Stimulated activated CD4-positive, alpha-beta T cell treated with anti-CD3 and anti-CD28 coated beads, Interleukin-15, amount 100 ng/mL, for 1 hour (primary cell): ENCODE measurements at places on chromosomes 5 and 9.

- DNase-seq = no peak
Measured at GRCh38 chr5:66805514-66806430, 209.6 kb downstream of the MAST4 start.

DNA sequence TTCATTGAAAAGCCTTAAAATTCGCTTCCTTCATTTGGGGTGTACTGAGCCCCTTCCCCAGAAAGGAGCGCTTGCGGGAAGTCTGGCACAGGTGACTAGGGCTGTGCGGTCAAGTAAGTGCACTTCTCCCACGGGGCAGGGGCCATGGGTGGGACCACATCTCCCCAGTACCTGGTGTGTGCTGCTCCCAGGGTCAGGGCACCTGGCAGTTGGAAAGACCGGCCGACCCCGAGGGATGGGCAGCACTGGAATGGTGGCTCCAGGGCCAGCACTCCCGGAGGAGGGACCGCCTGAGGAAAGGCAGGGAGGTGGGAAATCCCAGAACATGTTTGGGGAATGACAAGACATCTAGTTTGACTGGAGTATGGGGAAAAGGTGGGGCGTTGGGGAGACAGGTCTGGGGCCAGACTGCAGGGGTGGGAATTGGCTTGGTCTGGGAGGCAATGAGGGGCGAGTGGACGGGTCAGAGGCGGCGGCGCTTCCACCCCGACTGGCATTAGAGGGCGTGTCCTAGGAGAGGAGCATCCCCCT, 727 bp upstream of the GLIPR2 start:
- no peak for DNase-seq

GRCh38 chr9:75452512-75452911, 364.2 kb downstream of the OSTF1 start:
- DNase-seq = no peak

DNA sequence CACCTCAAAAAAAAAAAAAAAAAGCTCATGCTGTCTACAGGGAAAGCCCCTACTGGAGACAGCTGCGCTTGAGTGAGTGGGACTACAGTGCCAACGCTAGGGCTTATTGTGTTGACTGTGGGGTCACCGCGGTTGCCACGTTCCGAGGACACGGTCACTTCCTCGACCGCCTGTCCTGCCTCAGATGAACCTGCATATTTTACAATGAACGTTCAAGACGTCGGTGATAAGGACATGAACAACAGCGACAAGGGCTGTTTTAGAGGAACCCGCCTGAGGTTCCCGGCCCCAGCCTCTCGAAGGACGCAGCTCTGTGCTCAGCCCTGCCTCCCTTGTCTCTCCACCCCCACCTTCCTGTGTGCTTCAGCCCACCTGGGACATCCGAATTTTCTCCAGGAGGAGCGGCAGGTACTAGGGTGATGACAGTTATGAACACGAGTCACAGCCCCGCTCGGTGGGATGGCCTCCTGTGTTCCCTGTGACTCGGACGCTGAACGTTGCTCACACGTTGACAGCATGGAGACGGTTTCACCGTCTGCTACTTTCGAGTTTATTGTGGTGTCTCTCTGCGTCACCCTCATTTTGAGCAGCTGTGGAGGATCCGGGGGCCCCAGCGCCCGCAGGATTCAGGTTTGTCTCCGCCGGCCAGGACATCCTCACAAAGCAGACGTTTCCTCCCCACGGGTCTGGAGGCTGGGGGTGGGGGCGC, 11.3 kb upstream of the DIPK1B start:
- no peak for DNase-seq

GRCh38 chr5:35659556-35659955, 41.9 kb downstream of the SPEF2 start:
- DNase-seq = no peak

- no peak for DNase-seq
Measured at GRCh38 chr5:145347026-145347616, 488.0 kb downstream of the PRELID2 start.

DNA sequence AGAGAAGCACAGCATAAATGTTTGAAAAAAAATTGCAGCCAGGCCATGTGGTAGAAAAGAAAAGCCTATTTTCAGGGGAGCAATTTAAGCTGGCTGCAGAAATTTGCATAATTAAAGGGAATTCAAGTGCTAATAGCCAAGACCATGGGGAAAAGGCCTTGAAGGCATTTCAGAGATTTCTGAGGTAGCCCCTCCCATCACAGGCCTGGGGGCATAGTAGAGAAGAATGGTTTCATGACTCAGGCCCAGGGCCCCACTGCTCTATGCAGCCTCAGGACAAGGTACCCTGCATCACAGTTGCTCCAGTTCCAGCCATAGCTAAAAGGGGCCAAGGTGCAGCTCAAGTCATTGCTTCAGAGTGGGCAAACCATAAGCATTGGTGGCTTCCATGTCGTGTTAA, 1416.0 kb downstream of the EFNA5 start:
- no peak for DNase-seq

- no peak for DNase-seq
Measured at GRCh38 chr5:143521141-143521540, 117.7 kb upstream of the NR3C1 start.

DNA sequence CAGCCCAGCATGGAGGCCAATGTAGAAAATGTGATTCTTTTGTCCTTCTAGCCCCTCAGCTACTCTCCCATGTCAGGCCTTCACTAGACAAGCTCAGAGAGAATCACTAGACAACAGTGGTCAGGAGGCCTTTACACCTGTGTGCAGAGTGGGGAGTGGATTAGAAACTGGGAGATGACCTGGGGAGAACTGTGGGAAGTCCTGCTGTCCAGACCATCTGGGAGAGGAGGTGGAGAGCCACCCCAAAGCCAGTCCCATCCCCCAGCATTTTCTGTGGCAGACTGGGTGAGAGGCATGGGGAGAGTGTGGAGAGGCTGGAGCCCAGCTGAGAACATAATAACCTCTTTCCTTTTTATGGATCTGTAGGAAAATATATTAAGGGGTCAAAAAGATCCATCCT, 452.0 kb upstream of the DMAC1 start:
- DNase-seq = no peak

DNA sequence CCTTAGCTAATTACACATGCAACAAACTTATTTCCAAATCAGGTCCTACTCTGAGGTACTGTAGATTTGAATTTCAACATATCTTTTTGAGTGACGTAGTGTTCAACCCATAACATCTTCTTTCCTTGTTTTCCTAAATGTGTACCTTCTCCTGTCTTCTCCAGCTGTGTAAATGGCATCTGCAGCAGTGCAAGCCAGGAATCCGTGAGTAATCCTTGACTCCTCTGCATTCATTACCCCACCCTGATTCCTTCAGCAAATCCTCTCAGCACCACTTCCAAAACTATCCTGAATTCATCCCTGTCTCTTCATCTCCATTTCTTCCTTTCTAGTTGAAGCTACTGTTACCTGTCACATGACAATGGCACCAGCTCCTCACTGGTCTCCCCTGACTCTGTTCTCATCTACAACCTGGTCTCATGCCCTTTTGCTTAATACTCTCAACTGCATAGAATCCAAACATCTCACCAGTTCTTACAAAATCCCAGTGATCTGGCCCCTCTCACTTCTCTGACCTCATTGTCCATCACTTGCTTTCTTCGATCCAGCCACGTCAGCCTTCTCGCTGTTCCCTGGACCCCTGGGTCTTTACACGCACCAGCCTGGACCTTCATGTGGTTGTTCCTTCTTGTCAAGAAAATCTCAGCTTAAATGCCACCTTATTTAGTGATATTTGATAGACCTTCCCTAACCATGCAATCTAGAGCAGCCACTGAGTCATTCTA, 14.6 kb upstream of the TRAF1 start:
- DNase-seq = no peak

DNA sequence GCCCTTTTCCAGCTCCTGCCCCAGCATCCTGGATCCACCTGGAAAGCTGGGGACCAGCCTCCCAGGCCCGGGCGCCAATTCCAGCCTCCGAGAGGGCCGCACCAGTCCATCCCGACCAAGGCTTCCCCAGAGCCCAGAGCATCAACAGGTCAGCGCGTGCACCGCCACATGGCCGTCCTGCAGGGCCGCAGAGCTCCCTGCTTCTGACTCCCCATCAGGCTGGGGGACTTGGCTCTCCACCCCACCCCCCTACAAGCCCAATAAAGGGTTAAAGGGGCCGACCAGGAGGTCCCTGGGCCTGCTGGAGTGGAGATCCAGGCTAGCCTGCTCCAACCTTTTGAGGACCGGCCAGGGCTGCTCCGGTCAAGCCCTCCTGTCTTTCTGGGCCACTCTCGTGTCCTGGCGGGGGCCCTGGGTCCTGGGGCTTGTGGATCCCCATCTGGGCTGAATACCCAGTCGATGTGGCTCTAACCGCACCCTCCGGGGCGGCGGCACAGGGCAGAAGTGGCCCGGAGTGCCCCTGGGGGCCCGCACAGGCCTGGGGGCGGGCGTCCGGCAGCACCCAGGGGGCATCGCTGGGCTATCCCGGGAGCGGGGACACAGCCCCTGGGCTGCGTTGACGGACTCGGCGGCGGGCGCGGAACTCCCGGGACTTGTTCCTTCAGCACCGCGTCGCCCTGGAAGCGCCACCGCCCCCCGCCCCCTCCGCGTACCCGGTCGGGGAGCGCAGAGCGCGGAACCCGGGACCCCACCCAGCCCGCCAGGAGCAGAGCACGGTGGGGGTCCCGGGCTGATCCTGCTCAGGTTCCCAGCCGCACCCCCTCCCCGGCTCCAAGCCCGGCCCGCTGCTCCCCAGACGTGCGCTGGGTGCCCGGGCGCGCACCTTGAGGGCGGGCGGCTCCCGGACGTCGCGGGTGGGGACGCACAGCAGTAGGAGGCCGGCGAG, 590 bp downstream of the ENTPD2 start:
- no peak for DNase-seq
